NCI-H1105 treated with DMSO at 0.1 percent for 48 hours (cell line): ENCODE measurements at places on chromosomes 1 and 21.

DNA sequence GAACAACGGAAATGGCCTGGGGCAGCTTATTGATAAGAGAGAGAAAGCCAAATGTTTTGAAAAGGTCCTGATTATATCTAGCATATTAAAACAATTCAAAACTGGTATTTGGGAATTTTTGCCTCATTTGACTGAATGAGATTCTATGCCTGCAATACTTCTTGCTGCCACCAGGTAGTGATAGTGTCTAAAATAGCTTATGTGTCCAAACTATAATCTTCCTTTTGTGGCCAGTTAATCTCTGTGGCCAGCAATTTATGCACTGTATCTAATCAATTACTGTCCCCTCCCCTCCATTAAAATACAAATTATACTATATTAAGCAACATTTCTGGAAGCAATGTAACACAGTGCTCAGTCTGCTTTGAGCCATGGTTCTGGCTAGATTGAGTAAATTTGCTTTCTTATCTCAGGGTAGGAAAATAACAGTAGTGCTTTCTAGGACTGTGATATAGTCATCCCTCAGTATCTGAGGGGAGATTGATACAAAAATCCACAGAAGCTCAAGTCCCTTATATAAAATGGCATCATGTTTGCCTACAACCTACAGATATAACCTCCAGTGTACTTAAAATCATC lies 91.8 kb downstream of the FOXD2 start:
- no peak for DNase-seq

GRCh38 chr1:154157520-154158306 lies 2.8 kb upstream of the NUP210L start:
- no peak for DNase-seq

- DNase-seq = no peak
These were observed 19.1 kb upstream of the KIAA1614 start for GRCh38 chr1:180893614-180894013.

- no peak for DNase-seq
These were observed 185.8 kb downstream of the CAMTA1 start for GRCh38 chr1:6971048-6971447.

- no peak for DNase-seq
These were observed 72.8 kb downstream of the XCL2 start for GRCh38 chr1:168470901-168471431.

DNA sequence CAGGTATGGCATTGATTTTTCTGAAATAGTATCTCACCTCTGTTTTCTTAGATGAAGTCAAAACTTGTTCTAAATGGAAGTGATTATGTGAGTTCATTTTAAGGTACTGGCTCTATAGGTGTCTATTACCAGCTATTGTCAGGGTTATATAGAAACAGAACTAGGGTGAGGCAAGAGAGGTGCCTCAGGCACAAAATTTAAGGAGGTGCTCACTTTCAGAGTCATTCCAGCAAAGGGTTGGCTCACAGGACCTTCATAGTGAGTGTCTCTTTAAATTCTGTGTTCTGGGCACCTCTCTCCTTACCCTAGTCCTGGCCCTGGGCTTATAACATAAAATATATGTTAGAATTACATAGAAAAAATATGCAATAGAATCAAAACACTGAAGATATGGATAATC lies 49.3 kb downstream of the KIAA0319L start:
- no peak for DNase-seq

- no peak for DNase-seq
These were observed 4.8 kb downstream of the CAPN2 start for GRCh38 chr1:223717123-223717522.

DNA sequence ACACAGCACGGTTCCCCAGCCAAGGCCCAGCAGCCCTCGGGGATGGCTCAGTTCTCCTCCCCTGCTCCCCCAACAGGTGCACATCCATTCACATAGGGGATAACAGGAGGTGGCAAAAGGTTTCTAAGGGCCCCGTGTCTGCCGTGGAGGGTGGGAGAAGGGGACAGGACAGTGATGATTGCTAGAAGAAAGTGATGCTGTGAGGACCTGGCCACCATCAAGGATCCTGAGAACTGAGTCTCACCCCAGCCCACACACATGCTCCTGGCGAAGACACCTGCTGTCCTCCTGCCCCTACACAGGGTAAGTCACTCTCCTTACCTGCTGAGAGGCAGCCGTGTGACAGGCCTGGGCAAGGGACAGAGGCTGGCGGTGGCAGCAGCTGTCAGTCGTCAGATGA lies 54.5 kb downstream of the GNG4 start:
- DNase-seq = no peak

GRCh38 chr1:164765992-164766720 lies 207.2 kb downstream of the PBX1 start:
- DNase-seq = no peak

GRCh38 chr21:15625363-15625762 lies 104.4 kb upstream of the USP25 start:
- DNase-seq = no peak

DNA sequence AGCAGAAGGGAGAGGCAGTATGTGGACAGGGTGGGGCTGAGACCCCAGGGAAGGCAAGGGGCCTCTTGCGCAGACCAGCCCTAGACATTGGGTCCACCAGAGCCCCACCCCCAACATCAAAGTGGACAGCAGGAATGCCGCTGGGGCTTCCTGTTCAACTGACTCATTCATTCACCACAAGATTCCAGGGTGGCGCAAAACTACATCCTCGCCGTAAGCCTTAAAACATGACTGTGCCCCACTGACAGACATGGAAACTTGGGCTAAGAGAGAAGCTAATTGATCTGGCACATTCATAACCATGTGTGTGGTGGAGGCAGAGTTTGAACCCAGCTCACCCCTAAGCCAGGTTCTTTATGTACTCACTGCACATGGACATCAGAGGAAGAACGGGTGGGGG lies 14.0 kb downstream of the COL16A1 start:
- no peak for DNase-seq

GRCh38 chr1:58648842-58649241 lies 51.0 kb downstream of the MYSM1 start:
- no peak for DNase-seq

DNA sequence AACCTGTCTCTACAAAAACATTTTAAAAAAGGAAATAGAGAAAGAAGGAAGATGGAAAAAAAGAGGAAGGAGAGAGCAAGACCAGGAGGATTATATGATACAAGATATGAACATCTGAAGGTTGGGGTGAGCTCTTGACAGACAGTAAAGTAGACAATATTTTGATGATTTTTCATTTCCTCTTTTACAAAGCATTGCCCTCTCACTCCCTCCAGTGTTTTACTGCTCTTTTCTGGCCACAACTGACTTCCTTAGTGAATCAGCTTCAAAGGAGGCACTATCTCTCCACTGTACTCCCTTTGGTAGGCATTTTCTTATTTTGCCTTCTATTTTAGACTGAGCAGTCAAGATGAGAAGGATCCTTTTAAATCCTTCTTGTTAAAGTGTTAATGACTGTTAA lies 296.7 kb downstream of the KCTD3 start:
- no peak for DNase-seq

GRCh38 chr1:236151739-236152424 lies 9.5 kb downstream of the GPR137B start:
- DNase-seq = no peak

- no peak for DNase-seq
These were observed 24.6 kb downstream of the SORT1 start for GRCh38 chr1:109373126-109373525.

DNA sequence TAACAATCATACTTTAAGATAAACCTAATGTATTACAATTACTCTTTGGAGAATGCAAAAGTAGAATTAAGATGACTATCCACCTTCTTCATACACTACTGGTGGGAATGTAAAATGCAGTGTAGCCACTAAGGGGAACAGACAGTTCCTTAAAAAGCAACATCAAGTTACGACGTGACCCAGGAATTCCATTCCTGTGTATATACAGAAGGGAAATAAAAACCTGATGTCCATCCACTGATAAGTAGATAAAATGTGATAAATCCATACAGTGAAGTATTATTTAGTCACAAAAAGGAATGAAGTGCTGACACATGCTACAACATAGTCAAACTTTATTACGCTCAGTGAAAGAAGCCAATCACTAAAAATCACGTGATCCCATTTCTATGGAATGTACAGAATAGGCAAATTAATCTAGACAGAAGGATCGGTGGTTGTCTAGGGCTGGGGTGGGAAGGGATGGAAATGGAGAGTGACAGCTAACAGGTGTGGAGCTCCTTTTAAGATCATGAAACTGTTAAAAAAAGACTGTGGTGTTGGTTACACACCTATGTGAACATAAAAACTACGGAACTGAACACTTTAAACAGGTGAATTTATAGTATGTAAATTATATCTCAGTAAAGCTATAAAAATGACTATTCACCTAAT lies 42.1 kb downstream of the NRIP1 start:
- DNase-seq = no peak
